ENCODE measurements at places on chromosomes 1 and 21. TPM values are rescaled to one million over a fixed set of nuclear protein-coding genes. Genes with fewer than 3 reads are reported as not detected.

The HES4 gene
- 30.1 TPM for total RNA-seq

The FAM151A gene
- not detected for total RNA-seq

The ETV3L gene
- total RNA-seq = not detected

The GUCA2A gene
- not detected for total RNA-seq

The KCNA3 gene
- 0.12 TPM for total RNA-seq

The ZSWIM5 gene
- total RNA-seq = 1.8 TPM

The OPRD1 gene
- 0.21 TPM for total RNA-seq

DNA sequence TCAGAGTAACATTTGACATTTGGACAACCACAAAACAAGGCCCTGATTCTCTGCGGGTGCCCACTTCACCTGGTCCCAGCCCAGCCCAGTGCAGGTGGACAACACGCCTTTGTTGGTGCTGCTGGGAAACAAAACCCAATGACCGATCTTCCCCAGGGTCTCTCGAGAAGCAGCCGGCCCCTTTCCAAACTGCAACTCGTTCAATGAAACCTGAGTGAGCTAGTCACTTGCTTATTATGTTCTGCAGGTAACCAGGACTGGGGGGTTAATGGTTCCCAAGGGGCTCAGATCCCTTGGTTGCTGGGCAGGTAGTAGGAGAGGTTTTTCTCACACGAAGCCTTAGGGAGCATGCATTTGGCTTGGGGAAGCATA, 42.9 kb downstream of the ABCG1 start:
- DNase-seq = no peak

GRCh38 chr21:26499495-26499894, 73.6 kb downstream of the CYYR1 start:
- DNase-seq = no peak

GRCh38 chr1:30655672-30656071, 67.7 kb downstream of the MATN1 start:
- DNase-seq = no peak

DNA sequence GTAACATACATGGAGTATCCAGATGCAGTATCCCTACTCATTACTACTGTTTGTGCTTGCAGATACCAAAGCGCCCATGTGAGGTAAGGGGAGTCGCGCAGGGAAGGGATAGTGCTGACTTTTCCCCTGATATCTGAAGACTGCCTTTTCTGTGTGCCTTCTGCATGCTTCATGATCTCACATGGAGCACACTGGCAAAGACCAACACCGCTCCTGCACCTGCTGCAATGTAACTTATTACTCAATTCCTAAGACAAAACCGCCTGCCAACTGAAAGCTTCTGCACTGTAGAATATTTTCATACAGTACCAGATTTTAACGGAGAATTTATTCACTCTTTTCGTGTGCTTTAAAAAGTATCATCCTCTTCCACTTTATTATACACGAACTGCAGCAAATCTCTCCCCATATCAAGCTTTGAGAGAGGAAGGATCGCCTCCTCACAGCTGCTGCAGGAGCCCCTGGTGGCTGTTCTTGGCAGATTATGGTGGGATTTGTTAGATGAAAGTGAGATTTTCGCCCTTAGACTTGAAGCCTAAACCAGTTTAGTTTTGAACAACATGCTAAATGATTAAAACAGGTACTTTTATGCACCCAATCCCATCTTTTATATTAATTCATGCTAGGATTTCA, 99.1 kb downstream of the PTPN14 start:
- DNase-seq = no peak

DNA sequence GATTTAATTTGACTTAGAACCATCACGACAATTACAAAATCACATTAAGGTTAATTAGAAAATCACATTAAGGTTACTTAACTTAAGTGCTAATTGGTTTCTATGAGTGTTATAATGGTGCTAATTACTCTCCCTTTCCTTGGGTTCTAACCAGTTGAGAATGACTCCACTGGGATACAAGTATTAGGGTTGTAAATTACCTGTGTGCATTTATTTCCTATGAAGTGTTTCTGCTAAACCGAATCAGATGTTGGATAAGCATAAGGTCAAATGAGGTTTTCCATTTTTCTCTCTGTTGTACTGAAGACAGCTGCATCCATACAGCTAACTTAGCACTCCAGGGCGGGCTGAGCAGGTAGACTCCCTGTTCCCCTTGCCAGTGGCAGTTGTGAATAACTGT, 610.3 kb upstream of the TMPRSS15 start:
- DNase-seq = no peak

- DNase-seq = no peak
Observed at GRCh38 chr1:158022554-158023312, 29.3 kb downstream of the KIRREL1 start.

DNA sequence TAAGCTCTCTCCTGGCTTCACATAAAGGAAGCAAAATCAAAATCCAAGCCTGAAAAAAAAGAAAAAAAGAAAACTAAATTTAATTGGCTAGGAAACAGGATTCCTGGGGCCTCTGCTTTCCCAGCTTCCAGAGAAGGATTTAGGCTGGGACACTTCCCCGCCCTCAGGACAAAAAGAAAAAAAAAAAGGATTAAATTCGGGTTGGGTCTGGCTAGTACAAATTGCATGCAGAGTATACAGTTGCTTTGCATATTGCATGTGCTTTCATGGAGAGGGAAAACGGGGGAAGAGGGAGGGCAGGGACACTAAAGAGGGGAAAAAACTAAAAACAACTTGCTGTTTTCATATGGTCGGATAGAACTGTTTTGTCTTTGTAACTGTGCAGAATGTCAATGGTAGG, 42.7 kb downstream of the OLIG1 start:
- DNase-seq = no peak

DNA sequence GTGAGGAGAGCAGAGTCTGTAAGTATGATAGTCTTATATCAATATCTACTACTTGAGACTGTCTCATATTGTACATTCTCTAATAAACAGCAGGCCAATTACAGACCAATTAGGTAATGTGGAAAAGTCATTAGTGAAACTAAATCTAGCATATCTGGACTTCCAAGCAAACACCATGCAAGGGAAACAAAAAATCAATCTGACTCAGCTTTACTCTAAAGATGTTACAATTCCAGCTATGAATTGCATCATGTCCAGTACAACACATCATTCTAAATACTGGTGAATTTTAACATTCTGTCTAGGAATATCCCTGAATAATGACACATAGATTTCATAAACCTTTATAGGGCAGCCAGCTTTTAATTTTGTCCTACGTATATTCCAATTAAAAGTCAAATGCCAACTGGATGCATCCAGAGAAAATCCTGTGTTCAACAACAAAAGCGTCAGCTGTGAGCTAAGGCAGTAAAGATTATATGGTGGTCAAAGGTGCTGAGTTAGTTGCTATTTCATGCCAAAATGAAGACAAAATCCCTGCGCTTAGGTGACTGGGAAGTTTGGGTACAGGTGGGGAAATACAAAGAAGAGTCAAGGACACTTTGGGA, 159.3 kb downstream of the TTLL7 start:
- DNase-seq = no peak

- DNase-seq = no peak
Observed at GRCh38 chr1:154716011-154716410, 108.0 kb upstream of the ADAR start.

DNA sequence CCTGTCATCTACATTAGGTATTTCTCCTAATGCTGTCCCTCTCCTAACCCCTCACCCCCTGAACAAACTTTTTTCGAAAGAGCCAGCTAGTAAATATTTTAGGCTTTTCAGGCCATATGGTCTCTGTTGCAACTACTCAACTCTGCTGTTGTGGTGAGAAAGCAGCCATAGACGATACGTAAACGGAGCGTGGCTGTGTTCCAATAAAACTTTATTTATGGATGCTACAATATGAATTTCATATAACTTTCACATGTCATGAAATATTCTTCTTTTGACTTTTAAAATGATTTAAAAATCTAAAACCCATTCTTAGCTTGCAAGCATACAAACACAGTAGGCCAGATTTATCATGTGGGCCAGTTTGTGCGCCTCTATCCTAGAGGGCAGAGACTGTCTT, 11.2 kb upstream of the RPS6KA1 start:
- no peak for DNase-seq

DNA sequence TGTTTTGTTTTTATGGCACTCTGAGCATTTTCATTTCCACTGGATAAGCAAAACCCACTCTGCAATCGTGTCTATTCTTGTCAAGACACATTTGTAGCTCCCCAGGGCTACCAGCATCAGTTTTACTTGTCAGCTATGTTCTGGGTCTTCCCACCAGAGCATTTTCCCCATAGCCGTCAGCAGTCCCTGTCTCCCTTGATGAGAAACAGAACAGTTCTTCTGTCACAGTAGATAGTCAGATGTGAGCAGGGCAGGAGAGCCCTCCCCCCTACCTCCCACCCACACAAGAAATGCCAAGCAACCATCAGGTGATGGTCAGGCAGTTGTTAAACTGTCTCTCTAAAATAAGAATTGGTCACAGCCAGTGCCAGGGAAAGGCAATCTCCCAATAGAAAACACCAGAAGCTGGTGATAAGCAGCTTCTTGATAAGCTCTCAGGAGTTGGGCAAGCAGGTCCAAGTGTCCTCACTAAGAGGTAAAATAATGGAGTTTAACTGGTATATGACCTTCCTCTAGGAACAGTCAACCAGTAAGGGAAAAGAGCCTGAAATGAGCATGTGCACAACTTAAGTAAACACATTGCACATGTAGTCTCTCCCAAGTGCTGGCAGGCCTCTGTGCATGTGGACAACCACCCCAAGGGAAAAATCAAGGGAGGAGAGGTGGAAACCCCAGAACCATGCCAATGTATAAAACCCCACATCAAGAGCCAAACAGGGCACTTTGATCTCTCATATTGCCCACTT, 208.2 kb downstream of the S1PR1 start:
- DNase-seq = no peak
